ENCODE measurements at places on chromosomes 3 and 15. TPM values are rescaled to one million over a fixed set of nuclear protein-coding genes. Genes with fewer than 3 reads are reported as not detected.

GRCh38 chr3:62955126-62955525 lies 79.9 kb upstream of the CADPS start:
- H3K4me1 ChIP-seq, result no peaks in the 10 kb centered on the region
- H3K36me3 ChIP-seq, result no peaks in the 10 kb centered on the region
- H3K4me3 ChIP-seq, result no peak overlapping the region
- no peak for DNase-seq

DNA sequence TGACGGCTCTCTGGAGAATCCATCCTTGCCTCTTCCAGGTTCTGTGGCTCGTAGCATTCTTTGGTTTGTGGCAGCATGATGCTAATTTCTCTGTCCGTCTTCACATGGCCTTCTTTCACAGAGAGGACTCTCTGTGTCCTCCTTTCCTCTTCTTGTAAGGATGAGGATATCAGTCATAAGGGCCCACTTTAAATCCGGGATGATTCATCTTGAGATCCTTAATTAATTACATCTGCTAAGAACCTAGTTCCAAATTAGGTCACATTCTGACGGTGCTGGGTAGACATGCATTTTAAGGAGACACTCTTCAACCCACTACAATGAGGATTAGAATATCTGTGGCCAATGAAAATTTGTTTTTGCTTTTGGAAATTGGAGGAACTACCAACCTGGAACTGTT lies 15.7 kb upstream of the GXYLT2 start:
- DNase-seq, result no peak
- no peaks in the 10 kb centered on the region for H3K4me1 ChIP-seq
- no peaks in the 10 kb centered on the region for H3K36me3 ChIP-seq
- H3K4me3 ChIP-seq, result no peak overlapping the region

Gene FBXL22
- not detected for total RNA-seq

DNA sequence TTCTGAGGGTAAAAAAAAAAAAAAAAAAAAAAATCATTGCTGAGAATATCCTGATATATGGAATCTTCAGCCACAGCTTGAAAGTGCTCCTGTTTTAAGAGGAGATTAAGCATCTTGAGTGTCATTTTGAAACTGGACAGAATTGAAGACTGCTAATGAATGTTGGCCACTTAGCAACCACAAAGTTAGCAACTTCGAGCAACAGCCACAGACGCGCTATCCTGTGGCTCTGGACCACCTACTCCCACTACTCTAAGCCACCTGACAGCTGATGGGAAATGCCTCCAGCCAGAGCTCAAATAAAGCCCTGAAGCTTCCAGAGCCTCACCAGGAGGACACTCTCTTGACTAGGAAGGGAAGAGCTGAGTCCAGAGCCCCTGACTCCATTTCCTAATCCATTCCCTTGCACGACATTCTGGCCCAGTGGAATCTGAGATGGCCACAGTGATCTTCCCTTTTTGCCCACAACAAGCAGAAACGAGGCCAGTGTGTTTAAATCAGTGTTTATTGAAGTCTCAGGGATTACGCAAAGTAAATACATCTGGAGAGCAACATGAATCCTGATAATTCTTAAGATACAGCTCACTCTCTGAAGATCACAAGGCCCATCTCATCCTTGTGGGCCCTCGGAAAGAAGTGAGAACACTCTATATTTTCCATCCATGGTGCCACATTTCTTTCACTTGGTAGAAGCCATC lies 58.6 kb downstream of the TMEM212 start:
- H3K36me3 ChIP-seq, result no peaks in the 10 kb centered on the region
- no peak for DNase-seq
- no peaks in the 10 kb centered on the region for H3K27me3 ChIP-seq
- no peak overlapping the region for H3K4me3 ChIP-seq

Gene RARB
- total RNA-seq, result 12.5 TPM

DNA sequence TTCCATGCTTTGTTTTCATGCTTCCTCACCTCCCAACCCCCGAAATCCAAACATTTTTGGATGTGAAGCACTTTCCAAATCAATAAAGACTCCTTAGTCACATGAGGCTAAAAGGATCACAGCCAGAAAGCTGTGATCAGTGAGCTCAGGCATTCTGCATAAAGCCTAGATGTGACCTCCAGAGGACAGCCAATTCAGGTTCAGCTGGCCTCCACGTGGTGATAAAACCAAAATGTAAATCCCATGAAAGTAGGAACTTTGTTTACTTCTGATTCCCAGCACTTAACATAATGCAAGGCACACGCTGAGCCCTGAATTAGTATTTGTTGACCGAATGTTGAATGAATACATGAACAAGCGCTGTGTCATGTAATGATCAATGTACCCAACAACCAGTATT lies 249.5 kb upstream of the EOMES start:
- H3K27ac ChIP-seq, result no peak overlapping the region
- H3K36me3 ChIP-seq, result no peaks in the 10 kb centered on the region
- no peaks in the 10 kb centered on the region for H3K4me1 ChIP-seq
- DNase-seq, result no peak

DNA sequence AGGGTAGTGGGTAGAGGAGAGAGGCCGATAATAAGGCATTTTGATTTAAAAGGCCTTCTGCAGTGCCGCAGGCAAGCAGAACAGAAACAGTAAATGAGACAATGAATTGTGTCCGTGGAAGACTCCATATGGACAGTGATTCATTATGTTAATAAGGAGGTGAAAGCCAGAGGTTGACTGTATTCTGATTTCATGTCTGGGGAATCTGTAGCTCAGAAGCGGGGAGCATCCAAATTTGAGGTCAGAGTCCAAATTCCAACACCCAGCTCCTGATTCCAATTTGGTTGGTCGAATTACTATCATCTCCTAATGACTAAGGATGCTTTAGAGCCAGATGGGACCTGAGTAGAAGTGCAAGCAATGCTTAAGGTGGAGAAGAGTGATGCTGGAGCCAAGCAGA lies 1.0 kb upstream of the TBC1D21 start:
- peaks cover 17% of the 10 kb centered on the region for H3K4me1 ChIP-seq
- no peak overlapping the region for H3K27ac ChIP-seq
- DNase-seq, result no peak
- no peak overlapping the region for H3K4me3 ChIP-seq

Gene LMAN1L
- not detected for total RNA-seq

DNA sequence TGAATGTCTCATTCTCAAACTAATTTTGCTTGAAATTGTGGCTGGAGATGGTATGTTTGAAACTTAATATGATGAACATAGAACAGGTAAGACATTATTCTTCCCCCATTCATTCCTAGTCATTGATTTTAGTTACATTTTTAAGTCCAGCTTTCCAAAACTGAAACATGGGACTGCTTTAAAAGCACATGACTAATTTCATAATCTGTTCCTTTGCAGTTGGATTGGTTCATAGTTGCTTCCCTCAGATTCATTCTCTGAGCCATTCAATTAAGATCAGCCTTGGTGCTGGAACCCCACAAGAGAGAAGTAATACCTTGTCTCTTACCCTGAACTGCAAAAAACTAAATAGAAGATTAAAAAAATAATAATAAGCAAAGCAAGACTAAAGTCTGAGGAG lies 87.5 kb upstream of the TGFBR2 start:
- no peak for DNase-seq
- H3K36me3 ChIP-seq, result no peaks in the 10 kb centered on the region
- no peaks in the 10 kb centered on the region for H3K27me3 ChIP-seq
- peak overlapping the region; percentile 73 for H3K27ac ChIP-seq
- H3K4me3 ChIP-seq, result no peak overlapping the region
- H3K4me1 ChIP-seq, result peaks cover 20% of the 10 kb centered on the region

GRCh38 chr15:76905855-76906254 lies 715 bp upstream of the SCAPER start:
- DNase-seq, result peak; percentile 58
- H3K27ac ChIP-seq, result peak overlapping the region; percentile 96
- H3K4me3 ChIP-seq, result peak overlapping the region; percentile 88
- no peaks in the 10 kb centered on the region for H3K27me3 ChIP-seq

Data from stomach (tissue), 19 donors.